ENCODE measurements at places on chromosomes 5 and 9.
A peak's percentile ranks its signal among the peaks of the same experiment; 100 is the strongest.

GRCh38 chr5:148820461-148821395, 5.7 kb upstream of the ADRB2 start:
- peak; percentile 71 for DNase-seq

GRCh38 chr9:112933696-112934095, 43.0 kb upstream of the SLC46A2 start:
- no peak for DNase-seq

- no peak for DNase-seq
Measured at GRCh38 chr9:114774524-114774923, 31.3 kb downstream of the TNFSF15 start.

- DNase-seq = no peak
Measured at GRCh38 chr9:120408680-120409258, 171.2 kb downstream of the CDK5RAP2 start.

GRCh38 chr9:115057559-115057958, 60.4 kb downstream of the TNC start:
- peak; percentile 27 for DNase-seq

- no peak for DNase-seq
Measured at GRCh38 chr5:167940911-167941310, 350.5 kb upstream of the WWC1 start.

GRCh38 chr9:85156652-85157051, 487.1 kb downstream of the NTRK2 start:
- no peak for DNase-seq

GRCh38 chr9:16257604-16258003, 612.9 kb downstream of the BNC2 start:
- DNase-seq = peak; percentile 57

DNA sequence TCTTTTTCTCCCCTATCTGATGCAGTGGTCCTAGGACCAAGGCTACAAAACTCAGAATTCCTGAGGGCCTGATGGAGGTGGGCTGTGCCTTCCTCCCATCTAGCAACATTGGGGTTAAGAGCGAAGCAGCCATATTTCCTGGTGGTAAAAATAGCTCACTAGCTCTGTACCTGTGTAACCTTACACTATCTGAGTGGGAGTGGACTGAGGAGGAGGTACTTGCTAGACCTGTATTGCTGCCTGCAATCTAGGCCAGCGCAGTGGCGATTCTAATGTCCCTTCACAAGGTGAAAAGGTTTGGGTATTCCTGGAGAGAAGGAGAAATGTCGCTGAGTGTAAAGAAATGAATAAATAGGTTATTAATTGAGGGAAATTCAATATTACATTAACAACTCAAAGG, 80.2 kb upstream of the LIFR start:
- no peak for DNase-seq

- no peak for DNase-seq
Measured at GRCh38 chr5:51567636-51568035, 184.4 kb downstream of the ISL1 start.

DNA sequence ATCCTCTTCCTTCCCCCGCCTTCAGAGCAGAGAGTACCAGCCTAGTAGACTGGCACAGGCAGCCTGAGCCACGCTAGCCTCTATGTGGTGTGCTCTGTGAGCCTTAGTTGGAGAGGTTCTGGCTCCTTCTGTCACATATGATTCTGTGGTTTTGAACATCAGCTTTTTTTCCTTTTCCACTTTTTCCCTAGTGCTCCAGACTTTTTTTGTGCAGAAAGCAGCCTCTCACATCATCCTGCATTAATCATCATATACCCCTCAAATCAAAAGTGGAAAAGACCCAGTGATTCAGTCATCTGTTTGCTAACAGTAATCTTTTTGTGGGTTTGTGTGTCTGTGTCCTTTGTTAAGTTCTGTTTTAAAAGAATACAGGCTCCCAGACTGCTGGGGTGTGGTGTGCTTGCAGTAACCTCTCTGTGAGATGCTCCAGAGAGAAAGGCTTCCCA, 663.9 kb upstream of the RGMB start:
- DNase-seq = peak; percentile 47

- DNase-seq = no peak
Measured at GRCh38 chr5:161899590-161899989, 51.7 kb downstream of the GABRA1 start.

GRCh38 chr9:14303521-14303920, 10.4 kb downstream of the NFIB start:
- no peak for DNase-seq

- DNase-seq = no peak
Measured at GRCh38 chr5:98065261-98065909, 708.1 kb upstream of the RGMB start.

DNA sequence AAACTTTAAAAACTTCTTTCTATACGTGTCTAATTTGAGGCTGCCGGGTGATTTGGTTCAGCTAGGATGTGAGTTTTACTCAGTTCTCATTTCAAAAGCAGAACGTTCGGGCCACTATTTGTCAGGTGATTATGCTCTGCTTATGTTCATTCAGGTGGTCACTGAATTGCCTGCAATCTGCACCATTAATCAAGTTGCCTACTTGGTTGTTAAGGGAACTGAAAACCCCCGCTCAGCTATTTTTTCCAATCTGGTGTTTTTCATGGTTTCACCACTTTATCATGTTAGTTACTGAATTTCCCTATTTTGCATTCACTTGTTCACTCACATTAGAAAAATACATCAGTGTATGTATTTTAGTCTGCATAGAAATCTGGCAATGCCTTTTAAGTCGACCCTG, 523.0 kb downstream of the CSNK1G3 start:
- no peak for DNase-seq

DNA sequence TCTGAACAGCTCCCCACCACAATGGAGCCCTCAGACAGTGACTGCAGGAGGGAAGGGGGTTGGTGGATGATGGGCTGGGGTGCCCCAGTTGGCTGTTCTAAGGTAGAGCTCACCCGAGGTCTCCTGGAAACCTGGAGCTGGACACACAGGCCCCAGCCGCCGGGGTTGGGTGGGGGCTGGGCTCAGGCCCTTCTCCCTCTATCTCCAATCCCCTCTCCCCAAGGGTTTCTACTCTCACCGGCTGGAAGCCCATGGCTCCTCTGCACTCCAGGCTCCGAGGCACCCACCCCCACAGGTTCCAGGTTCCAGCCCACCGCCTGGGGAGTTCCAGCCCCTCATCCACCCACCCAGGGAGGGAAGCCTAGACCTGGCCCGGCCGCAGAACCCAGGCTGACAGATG, 766 bp downstream of the NR5A1 start:
- DNase-seq = no peak

GRCh38 chr9:89622933-89623861, 18.4 kb downstream of the GADD45G start:
- no peak for DNase-seq

GRCh38 chr5:66072031-66072430, 72.1 kb upstream of the SREK1 start:
- DNase-seq = no peak

GRCh38 chr9:71619926-71620325, 148.4 kb downstream of the CEMIP2 start:
- no peak for DNase-seq

- DNase-seq = no peak
Measured at GRCh38 chr5:142437563-142437962, 112.7 kb upstream of the SPRY4 start.

DNA sequence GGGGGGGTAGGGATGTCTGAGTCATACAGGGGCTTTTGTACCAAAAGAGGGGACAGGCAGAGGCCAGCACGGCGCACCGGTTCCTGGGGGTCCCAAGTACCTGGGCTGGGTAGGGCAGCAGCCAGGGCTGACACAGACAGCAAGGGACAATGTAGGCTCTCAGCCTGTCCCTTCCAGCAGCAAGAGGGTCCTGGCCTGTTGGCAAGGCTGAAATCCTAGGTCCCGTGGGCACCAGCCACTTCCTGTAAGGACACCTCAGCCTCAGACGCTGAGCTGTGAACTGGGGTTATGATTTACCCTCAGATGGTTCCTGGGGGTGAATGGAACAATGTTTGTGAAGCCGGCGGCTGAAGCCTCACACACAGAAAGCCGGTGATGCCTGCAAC, 41.3 kb downstream of the NACC2 start:
- no peak for DNase-seq

Data from choroid plexus epithelial cell (primary cell).